ENCODE measurements at places on chromosomes 16 and 17.

GRCh38 chr16:53213542-53213941 is 158.8 kb downstream of the CHD9 start:
- DNase-seq, result no peak

GRCh38 chr16:55576384-55576783 is 9.9 kb downstream of the CAPNS2 start:
- DNase-seq, result no peak

- no peak for DNase-seq
Observed at GRCh38 chr17:82938873-82939620, 99.2 kb upstream of the ZNF750 start.

GRCh38 chr17:76673729-76674128 is 30.2 kb upstream of the ST6GALNAC1 start:
- no peak for DNase-seq

DNA sequence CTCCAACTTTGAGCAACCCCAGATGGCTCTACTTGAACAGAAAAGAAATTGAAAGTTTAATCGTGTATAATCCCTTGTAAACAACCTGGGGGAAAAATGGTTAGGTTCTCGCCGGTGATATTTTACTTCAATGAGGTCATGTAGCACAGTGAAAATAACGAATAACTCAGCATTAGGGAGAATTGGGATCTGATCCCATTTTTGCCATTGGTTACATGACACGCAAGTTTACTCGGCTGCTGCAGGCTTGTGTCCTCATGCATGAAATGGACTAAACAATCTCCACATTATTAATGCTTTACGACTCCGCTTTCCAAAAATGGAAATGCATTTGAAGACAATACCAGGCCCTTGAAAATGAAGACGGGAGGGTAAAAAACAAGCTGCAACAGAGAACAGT is 45.5 kb upstream of the LRRC37A3 start:
- DNase-seq, result no peak

- DNase-seq, result no peak
Observed at GRCh38 chr17:50863221-50863843, 2.8 kb downstream of the TOB1 start.
